ENCODE measurements at places on chromosomes 7 and 10.
A peak's percentile ranks its signal among the peaks of the same experiment; 100 is the strongest.

DNA sequence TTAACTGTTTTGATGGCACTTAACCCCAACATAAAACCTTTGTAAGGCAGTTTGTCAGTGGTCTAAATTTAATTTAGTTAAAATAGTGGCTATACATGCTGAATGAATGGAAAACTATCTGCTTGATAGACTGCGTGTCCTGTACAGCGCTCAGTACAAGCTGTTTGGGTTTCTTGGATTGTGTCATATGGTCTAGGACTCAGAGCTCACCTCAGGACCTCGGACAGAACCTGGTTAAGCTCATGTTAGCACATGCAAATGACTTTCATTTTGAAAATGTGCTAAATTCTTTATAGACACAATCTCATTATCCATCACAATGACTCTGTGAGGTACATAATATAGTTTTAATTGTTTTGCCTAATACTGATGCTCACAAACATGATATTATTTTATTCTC, 55.7 kb upstream of the RELN start:
- no peak for DNase-seq

DNA sequence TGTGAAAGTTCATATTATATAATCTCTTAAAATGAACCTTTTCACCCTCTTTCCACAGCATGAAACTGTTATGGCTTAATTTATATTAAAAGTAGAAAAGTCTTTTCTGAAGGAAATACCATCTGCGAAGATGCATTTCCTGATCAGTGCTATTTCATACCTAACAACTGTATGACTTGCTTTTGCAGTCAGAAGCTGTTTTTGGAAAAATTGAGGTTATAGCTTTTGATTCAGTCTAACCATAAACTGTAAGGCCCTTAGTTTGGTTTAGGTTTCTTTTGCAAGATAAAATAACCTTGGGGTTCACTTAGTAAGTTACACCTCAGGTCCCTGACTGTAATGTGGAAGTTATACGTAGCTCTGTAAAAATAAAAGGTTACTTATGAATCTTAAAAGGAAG, 22.7 kb upstream of the PARP12 start:
- no peak for DNase-seq

GRCh38 chr10:102683736-102684135, 30.5 kb downstream of the ARL3 start:
- no peak for DNase-seq

DNA sequence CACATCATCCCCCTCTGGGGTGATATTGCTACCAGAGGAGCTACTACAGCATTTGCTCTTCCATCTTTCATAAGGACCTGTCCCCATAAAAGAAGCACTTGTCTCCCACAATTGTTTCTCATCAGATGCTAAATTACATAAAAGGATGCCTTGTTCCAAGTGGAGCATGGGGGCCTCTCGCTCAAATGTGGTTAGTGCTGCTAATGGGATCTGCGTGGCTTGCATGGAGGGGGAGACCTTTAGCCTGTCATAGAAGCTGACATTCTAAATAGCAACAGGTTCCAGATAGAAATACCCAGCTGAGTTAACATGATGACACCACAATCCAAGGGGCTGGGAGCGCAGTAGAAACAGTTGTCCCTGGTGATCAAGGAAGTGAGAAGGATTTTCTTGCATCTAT, 257.9 kb downstream of the SFMBT2 start:
- no peak for DNase-seq

GRCh38 chr10:121880895-121881294, 46.9 kb downstream of the ATE1 start:
- no peak for DNase-seq

DNA sequence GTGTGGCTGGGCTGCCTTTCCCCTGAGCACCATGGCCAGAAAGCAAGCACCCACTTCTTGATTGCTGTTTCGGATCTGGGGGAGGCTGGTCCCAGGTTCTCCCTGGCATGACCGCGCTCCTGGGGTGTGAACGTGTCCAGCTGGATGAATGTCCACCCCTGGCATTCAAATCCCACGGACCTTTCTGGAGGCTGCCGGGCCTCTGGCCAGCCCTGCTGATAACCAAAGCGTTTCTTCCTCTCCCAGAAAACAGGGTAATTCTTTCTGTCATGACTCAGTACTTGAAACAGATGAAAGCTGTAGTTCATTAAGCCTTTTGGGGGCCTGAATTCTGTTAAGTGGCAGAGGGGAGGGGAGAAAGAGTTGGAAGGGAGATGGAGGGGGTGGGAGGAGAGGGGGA, 73.1 kb upstream of the SAMD8 start:
- no peak for DNase-seq

GRCh38 chr7:93592588-93593266, 18.2 kb upstream of the CALCR start:
- DNase-seq, result no peak

DNA sequence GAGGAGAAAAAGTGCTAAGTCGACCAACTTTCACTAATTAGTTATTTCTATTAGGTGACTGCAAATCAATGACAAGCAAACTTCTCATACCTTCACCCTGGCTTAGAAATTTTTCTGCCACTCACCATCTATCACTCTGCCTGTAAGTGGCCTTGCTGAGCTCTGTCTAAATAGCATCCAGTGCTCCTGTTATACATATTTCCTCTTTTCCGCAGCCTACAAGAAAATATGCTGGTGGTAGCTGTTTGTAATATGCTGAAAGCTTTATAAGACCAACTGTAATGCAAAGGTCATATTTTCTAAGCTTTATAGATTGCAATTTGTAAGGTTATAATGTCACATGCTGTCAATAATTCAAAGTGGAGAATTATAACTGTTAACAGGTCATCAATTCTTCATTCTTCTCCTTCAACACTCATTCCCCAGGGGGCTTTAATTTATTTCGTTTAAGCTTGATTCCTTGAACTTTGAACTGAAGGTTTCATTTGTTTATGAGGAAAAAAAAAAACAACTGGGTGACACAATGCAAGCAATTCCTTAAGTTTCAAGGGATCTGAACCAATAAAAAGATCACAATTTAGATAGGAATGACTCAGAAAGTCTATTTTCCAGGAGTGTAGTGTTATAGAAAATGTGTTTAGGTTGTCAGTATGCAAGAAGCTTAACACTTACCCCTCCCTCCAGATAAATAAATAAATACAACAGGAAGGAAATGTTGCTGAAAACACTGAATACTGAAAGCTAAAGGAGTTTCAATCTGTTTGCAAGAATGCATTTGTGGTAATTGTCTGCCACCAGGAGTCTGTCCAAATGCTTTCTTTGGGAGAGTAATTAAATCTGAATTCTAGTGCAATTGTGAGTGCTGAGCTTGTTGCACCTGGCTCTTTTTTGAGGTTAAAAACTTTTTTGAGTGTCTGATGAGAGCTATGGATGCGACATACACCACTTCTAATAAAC, 183.7 kb downstream of the SORCS1 start:
- DNase-seq, result no peak

GRCh38 chr10:75935240-75935639, 503.8 kb downstream of the LRMDA start:
- DNase-seq, result no peak

GRCh38 chr7:47376991-47377616, 204.8 kb downstream of the TNS3 start:
- DNase-seq, result no peak

- no peak for DNase-seq
Observed at GRCh38 chr7:130123501-130123900, 53.2 kb downstream of the KLHDC10 start.

DNA sequence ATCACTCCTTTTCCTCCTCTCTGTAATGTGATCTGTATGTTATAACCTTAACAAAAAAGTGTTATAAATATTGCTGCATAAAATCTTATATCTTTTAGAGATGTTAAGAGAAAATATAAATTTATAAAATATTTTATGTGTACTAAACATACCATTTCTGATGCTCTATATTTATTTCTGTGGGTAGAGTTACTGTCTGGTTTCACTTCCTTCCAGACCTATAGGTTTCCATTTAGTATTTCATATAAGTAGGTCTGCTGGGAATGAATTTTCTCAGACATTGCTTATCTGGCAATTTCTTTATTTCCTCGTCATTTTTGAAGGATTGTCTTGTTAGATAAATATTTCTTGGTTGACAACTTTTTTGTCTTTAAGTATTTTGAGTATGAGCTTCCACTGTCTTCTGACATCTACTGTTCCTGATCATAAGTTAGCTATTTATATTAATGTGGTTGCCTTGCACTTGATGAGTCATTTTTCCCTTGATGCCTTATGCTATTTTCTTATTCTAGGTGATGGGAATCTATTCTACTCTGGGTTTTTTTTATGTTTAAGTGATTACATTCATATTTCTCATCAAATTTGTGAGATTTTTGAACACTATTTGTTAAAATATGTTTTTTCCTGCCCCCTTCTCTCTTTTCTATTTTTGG, 11.2 kb upstream of the THSD7A start:
- DNase-seq, result no peak

DNA sequence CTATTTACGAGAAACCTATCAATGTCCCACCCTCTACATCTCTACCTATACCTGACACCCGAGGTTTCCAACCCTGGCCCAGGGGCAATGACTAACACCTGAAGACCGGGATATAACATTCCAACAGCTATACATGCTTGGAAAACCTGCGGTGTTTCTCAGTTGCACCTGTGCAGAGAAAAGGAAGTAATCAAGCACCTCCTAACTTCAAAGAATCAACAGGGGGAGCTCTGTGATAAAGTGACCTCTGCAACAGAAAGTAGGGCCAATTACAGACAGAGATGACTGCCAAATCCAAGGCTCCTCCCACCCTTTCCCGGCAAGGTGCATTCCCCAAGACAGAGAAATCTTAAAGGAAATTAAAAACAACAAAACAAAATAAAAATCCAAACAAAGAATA, 41.3 kb downstream of the CCDC6 start:
- no peak for DNase-seq

- DNase-seq, result no peak
Observed at GRCh38 chr10:68561865-68562649, 1.9 kb downstream of the TET1 start.

DNA sequence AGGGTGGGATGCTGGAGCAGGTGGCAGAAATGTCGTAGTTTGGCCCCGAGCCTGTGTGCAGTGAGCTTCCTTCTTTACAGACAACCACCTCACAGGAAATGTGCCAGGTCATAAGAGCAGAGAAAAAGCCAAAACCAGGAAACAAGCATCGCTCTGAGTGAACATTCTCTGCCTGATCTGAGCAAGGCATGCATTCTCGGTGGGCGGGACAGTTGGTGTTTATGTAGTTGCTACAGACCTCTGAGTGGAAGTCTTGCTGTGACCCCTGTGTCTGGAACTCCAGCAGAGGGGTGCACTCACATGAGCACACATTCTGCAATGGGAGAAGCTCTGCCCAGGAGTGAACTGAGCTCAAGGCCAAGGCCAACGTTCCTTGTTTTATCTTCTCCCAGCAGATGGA, 230.1 kb downstream of the TCERG1L start:
- no peak for DNase-seq

DNA sequence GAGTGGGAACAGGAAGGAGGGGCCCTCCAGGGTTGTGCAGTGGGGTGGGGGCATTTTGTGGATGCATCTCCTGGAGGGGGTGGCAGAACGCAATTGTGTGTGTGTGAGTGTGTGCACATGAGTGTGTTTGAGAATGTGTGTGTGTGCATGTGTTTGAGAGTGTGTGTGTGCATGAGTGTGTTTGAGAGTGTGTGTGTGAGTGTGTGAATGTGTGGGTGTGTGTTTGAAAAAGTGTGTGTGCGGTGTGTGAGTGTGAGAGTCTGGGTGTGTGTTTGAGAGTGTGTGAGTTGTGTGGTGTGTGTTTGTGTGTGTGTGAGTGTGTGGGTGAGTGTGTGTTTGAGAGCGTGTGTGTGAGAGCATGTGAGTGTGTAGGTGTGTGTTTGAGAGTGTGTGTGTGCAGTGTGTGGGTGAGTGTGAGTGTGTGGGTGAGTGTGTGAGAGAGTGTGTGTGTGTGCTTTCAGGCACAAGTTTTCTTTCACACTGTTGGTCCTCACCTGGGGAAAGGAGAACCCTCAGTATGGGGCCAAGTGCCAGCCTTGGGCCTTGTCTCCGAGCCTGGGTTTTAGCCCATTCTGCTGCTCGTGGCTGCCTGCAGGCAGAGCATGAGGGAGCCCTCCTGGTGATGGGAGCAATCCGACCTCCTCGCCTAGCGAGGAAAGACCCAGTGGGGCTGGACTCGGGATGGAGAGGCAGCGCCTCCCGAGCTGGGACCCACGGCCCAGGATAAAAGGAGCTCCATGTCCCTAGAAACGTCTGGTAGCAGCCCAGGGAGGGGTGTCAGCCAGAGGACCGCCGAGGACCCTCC, 35.6 kb downstream of the CDH23 start:
- DNase-seq, result no peak

DNA sequence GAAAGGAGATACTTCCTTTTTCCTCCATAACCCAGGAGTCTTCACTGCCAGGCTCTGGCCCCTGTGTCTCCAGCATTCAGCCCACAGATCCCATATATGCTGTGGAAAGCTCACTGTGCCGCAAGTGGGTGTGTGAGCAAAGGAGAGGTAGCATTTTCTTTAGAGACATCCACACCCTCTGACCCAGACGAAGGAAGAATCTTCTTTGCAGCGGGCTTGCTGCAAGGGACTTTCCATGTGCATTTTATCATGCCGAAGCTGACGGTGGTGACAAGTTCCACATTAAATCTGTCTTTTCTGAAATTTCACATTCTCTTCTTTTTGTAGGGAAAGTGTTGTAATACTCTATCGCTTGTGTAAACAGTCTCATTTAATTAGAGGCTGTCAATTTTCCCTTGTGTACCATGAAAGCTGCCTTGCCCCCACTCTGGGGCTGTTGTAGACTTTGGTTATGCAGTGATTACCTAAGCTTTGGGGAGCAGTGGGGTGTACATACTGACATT, 409.5 kb downstream of the SUGCT start:
- DNase-seq, result no peak

DNA sequence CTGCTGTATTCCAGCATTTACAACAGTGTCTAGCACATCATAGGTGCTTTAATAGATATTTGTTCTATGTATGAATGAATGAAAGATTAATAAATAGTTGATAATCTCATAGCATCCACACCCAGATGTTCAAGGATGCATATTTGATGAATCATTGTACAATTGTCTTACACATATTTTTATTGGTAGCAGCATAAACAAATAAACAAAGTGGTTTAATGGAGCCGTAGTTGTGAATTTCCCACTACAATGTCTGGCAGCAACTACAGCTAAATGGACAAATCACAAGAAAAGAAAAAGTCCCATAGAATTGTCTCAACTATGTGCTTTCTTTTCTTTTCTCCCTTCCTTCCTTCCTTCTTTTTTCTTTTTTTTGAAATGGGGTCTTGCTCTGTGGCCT, 150.8 kb downstream of the NRP1 start:
- DNase-seq, result no peak

- DNase-seq, result no peak
Observed at GRCh38 chr7:71470326-71470725, 338.4 kb downstream of the GALNT17 start.

- DNase-seq, result peak; percentile 88
Observed at GRCh38 chr7:27196287-27196767, 3.6 kb downstream of the HOXA13 start.

- DNase-seq, result no peak
Observed at GRCh38 chr7:19351341-19352304, 206.4 kb upstream of the FERD3L start.

All from activated CD4-positive, alpha-beta T cell treated with anti-CD3 and anti-CD28 coated beads for 4 hours (primary cell).